ENCODE measurements at places on chromosomes 2 and 18. TPM values are rescaled to one million over a fixed set of nuclear protein-coding genes. Genes with fewer than 3 reads are reported as not detected.

GRCh38 chr2:240207661-240208060 lies 67.2 kb upstream of the OTOS start:
- H3K27me3 ChIP-seq: peaks cover 2% of the 10 kb centered on the region
- H3K36me3 ChIP-seq: no peaks in the 10 kb centered on the region
- no peak overlapping the region for H3K4me3 ChIP-seq
- no peak overlapping the region for H3K27ac ChIP-seq

DNA sequence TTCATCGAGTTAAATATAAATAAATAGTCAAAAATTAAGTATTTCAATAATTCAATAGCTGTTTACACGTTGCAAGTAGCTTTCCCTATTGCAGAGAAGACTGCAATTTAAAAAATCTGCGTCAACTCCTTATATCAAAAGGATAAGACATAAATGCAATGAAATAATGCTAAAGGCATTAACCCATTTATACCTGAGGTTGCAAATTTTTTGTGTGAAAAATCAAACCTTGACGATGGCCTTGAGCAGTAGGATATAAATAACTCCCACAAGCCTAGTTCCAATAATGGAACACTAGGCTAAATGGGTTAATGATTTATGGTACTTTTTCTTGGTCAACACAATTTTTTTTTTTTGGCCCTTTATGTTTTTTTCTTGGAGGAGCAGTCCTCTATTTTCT lies 76.4 kb upstream of the CDKL4 start:
- H3K4me1 ChIP-seq: no peaks in the 10 kb centered on the region
- H3K27ac ChIP-seq: no peak overlapping the region
- peaks cover 5% of the 10 kb centered on the region for H3K36me3 ChIP-seq
- no peaks in the 10 kb centered on the region for H3K27me3 ChIP-seq
- no peak for DNase-seq
- no peak overlapping the region for H3K4me3 ChIP-seq

GRCh38 chr2:705971-706511 lies 28.8 kb upstream of the TMEM18 start:
- DNase-seq: no peak
- no peak overlapping the region for H3K4me3 ChIP-seq
- no peaks in the 10 kb centered on the region for H3K27me3 ChIP-seq
- H3K27ac ChIP-seq: no peak overlapping the region

GRCh38 chr2:46487667-46488335 lies 8.4 kb downstream of the TMEM247 start:
- DNase-seq: no peak
- no peaks in the 10 kb centered on the region for H3K36me3 ChIP-seq
- no peak overlapping the region for H3K27ac ChIP-seq
- H3K27me3 ChIP-seq: no peaks in the 10 kb centered on the region
- H3K4me3 ChIP-seq: no peak overlapping the region

- no peak overlapping the region for H3K4me3 ChIP-seq
- DNase-seq: no peak
- H3K27ac ChIP-seq: no peak overlapping the region
- no peaks in the 10 kb centered on the region for H3K4me1 ChIP-seq
These were observed 78.2 kb downstream of the KCTD1 start for GRCh38 chr18:26470011-26470637.

- H3K4me3 ChIP-seq: no peak overlapping the region
- no peaks in the 10 kb centered on the region for H3K4me1 ChIP-seq
- no peaks in the 10 kb centered on the region for H3K36me3 ChIP-seq
- no peak for DNase-seq
- H3K27ac ChIP-seq: no peak overlapping the region
- H3K27me3 ChIP-seq: no peaks in the 10 kb centered on the region
These were observed 27.7 kb downstream of the NETO1 start for GRCh38 chr18:72840109-72840508.

- peaks cover 13% of the 10 kb centered on the region for H3K4me1 ChIP-seq
- no peaks in the 10 kb centered on the region for H3K27me3 ChIP-seq
- no peak overlapping the region for H3K4me3 ChIP-seq
- no peak overlapping the region for H3K27ac ChIP-seq
These were observed 127.1 kb upstream of the TTC39C start for GRCh38 chr18:23887493-23887892.

DNA sequence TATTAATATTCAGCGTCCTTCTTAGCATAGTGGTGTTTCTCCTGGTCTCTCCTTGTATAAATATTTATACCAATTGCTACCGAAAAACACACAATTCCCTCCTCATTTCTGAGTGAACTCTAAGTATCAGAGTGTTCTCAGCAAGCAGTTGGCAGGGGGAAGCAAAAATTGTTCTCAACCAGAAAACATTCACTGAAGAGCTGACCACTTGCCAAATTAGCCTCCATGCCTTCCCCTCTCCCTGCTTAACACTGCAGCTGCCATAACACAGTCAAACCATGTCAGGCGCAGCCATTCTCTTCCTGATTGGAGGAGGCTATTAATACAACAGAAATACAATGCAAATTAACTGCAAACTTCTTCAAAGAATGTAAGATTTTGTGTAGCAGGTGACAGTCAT lies 105.0 kb downstream of the COL6A3 start:
- H3K27me3 ChIP-seq: no peaks in the 10 kb centered on the region
- H3K36me3 ChIP-seq: no peaks in the 10 kb centered on the region
- DNase-seq: no peak
- no peak overlapping the region for H3K4me3 ChIP-seq
- H3K27ac ChIP-seq: no peak overlapping the region

GRCh38 chr2:217903859-217904613 lies 98.8 kb downstream of the TNS1 start:
- H3K27me3 ChIP-seq: no peaks in the 10 kb centered on the region
- H3K36me3 ChIP-seq: no peaks in the 10 kb centered on the region
- H3K27ac ChIP-seq: no peak overlapping the region
- H3K4me1 ChIP-seq: peaks cover 19% of the 10 kb centered on the region

GRCh38 chr2:53438692-53439091 lies 328.9 kb upstream of the CHAC2 start:
- no peak for DNase-seq
- no peak overlapping the region for H3K27ac ChIP-seq
- no peaks in the 10 kb centered on the region for H3K27me3 ChIP-seq
- no peaks in the 10 kb centered on the region for H3K4me1 ChIP-seq
- H3K4me3 ChIP-seq: no peak overlapping the region
- H3K36me3 ChIP-seq: no peaks in the 10 kb centered on the region

GRCh38 chr2:235773188-235773928 lies 279.5 kb downstream of the AGAP1 start:
- H3K4me1 ChIP-seq: no peaks in the 10 kb centered on the region
- no peak overlapping the region for H3K4me3 ChIP-seq
- no peaks in the 10 kb centered on the region for H3K27me3 ChIP-seq
- H3K36me3 ChIP-seq: no peaks in the 10 kb centered on the region
- DNase-seq: no peak
- no peak overlapping the region for H3K27ac ChIP-seq

DNA sequence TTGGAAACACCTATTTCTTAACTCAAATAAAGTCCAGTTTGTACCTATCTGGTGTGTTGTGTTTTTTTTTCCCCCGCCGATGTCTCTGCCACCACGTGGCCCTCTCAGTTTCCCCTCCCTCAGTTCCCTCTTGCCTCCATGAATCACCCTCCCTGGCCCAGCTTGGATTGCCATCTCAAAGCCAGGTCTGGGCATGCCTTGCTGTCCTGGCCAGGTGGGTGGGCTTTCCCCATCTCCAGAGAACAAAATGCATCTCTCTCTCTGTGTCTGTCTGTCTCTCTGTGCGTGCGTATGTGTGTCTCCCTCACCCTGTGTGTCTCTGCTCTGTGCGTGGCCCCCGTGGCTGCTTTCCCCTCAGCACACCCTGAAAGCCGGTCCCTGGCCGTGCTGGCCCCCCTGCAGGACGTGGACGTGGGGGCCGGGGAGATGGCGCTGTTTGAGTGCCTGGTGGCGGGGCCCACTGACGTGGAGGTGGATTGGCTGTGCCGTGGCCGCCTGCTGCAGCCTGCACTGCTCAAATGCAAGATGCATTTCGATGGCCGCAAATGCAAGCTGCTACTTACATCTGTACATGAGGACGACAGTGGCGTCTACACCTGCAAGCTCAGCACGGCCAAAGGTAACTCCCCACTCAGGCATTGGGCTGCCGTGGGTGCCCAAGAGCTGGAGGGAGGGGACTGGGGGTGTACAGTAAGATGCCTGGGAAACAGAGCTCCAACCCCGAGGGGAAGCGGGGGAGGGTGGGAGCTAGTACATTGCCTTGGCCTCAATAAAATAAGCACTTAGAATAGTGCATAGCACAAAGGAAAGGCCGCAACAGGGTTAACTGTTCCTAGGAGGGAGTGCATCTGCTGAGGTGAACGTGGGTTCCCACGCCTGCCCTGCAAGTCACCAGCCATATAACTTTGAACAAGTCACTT lies 31.6 kb upstream of the GMPPA start:
- no peaks in the 10 kb centered on the region for H3K4me1 ChIP-seq
- no peak overlapping the region for H3K4me3 ChIP-seq
- DNase-seq: no peak
- no peak overlapping the region for H3K27ac ChIP-seq
- H3K27me3 ChIP-seq: no peaks in the 10 kb centered on the region

FBXO48 gene
- 1.1 TPM for total RNA-seq

SP140L gene
- total RNA-seq: 58.4 TPM

CHAC2 gene
- 1.4 TPM for total RNA-seq

PRKAG3 gene
- not detected for total RNA-seq

GATA6 gene
- total RNA-seq: 0.54 TPM
